ENCODE measurements at places on chromosomes 16 and 17.

GRCh38 chr17:3528880-3529511 is 28.6 kb downstream of the TRPV3 start:
- no peak for DNase-seq

DNA sequence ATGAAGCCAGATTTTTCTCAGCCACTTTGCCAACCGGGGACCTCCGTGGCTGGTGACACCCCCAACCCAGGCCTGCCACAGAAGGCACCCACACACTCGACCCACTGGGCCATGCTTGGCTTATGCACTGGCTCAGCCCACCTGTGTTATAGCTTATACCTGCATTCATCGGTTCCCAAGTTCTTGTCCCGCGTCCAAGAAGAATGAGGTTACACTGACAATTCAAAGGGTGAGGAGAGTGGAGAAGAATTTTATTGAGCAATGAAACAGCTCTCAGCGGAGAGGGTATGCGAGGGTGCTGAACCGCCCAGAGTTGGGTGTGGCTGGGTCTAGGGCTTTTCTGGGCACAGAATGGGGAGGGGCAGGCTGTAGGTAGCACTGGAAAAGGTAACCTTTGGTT is 22.2 kb upstream of the CDH15 start:
- DNase-seq = no peak

DNA sequence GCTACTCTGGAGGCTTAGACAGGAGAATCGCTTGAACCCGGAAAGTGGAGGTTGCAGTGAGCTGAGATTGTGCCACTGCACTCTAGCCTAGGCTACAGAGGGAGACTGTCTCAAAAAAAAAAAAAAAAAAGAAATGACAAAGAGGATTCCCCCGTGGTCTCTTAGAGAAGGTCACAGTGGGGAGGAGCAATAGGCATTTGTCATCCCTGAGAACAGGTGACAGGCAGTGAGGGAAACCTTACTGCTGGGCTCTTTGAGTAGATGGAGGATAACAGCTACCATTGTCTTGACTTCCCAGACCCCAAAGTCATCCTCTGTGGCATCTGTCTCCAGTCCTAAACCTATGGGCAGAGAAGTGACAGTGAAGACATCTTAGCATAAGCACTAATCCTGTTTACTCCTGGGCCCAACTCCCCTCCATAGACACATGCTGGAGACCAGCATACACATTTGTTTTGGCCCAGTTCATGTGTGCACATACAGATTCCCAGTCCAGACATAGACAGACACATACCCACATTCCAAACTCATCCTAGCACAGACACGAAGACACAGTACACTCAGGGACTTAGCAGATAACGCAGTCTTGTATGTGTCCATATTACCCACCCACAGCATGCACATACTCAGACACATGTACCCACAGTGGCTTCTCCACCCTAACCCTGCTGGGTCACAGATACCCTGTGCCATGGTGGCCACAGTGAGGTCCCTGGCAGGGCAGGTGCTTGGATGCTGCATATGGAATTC is 2.7 kb downstream of the ESRP2 start:
- no peak for DNase-seq

- DNase-seq = no peak
Observed at GRCh38 chr17:31388770-31389656, 2.5 kb upstream of the RAB11FIP4 start.

- DNase-seq = peak; percentile 6
Observed at GRCh38 chr17:33927732-33928133, 327.4 kb upstream of the CCL2 start.

GRCh38 chr17:8753136-8753975 is 5.0 kb downstream of the SPDYE4 start:
- no peak for DNase-seq

DNA sequence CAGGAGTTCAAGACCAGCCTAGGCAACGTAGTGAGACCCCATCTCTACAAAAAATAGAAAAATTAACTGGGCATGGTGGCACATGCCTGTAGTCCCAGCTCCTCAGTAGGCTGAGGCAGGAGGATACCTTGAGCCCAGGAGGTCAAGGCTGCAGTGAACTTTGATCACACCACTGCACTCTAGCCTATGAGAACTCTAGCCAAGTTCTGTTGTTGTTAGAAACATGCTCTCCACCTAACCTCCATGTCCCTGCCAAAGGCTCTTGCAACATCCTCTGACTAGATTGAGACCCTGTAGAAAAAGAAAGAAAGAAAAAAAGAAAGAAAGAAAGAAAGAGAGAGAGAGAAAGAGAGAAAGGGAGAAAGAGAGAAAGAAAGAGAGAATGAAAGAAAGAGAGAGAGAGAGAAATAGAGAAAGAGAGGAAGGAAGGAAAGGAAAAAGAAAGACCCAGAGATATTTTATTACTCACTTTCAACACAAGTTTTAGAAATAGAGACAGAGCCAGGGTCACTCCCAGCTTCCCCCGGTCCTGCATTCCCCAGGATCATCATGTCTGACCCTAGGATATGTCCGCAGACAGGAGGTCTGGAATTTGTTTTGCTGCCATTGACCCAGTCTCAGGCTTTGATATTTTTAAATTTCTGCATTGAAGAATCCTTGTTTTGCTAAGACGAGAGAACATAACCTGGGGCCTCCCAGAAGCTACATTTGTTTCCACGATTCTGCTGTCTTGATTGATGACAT is 376.5 kb upstream of the CDH5 start:
- DNase-seq = no peak

- no peak for DNase-seq
Observed at GRCh38 chr16:70590722-70591415, 55.5 kb upstream of the IL34 start.

GRCh38 chr16:29744541-29745101 is 1.2 kb downstream of the C16orf54 start:
- DNase-seq = no peak
